Neural cell (in vitro differentiated cells): ENCODE measurements at places on chromosomes 11 and 22. TPM values are rescaled to one million over a fixed set of nuclear protein-coding genes. Genes with fewer than 3 reads are reported as not detected.

AGBL2 gene
- not detected in 2 replicates for polyA plus RNA-seq

MS4A3 gene
- polyA plus RNA-seq, result not detected in 2 replicates

MMP1 gene
- polyA plus RNA-seq, result not detected in 2 replicates

SDHAF2 gene
- polyA plus RNA-seq, result 54.5 and 72.8 TPM in 2 replicates

KRTAP5-9 gene
- polyA plus RNA-seq, result not detected in 2 replicates

MS4A1 gene
- not detected in 2 replicates for polyA plus RNA-seq

ACR gene
- polyA plus RNA-seq, result not detected in 2 replicates
